Gastrocnemius medialis (tissue), 4 donors: ENCODE measurements at places on chromosomes 7 and 10.

- peak overlapping the region; percentile 38 for H3K27ac ChIP-seq
- DNase-seq, result no peak
- H3K4me1 ChIP-seq, result peaks cover 11% of the 10 kb centered on the region
- no peak overlapping the region for H3K4me3 ChIP-seq
- no peaks in the 10 kb centered on the region for H3K36me3 ChIP-seq
Observed at GRCh38 chr7:151699928-151700319, 177.0 kb downstream of the PRKAG2 start.

- H3K36me3 ChIP-seq, result no peaks in the 10 kb centered on the region
- H3K4me3 ChIP-seq, result no peak overlapping the region
- no peaks in the 10 kb centered on the region for H3K27me3 ChIP-seq
- H3K4me1 ChIP-seq, result peaks cover 9% of the 10 kb centered on the region
Observed at GRCh38 chr10:94036766-94037033, 43.0 kb downstream of the PLCE1 start.

DNA sequence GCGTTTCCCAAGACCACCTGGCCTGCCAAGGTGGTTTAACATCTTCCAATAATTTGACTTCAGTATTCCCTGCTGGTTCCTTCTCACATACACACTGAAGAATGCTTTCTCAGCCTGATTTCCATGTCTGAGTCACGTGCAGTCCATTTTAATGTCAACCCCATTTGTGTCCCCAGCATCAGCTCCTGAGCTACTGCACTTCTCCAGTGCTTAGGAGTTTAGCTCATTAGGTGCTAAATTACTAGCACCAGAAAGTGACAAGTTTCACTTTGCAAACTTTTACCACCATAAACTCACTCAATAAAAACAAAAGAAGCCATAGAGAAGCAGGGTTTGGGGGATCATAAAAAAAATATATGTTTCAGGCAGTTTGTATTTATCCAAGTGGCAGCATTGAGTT is 279.3 kb upstream of the SORCS1 start:
- H3K36me3 ChIP-seq, result no peaks in the 10 kb centered on the region
- H3K4me1 ChIP-seq, result no peaks in the 10 kb centered on the region
- no peak for DNase-seq
- H3K27me3 ChIP-seq, result no peaks in the 10 kb centered on the region

- no peaks in the 10 kb centered on the region for H3K4me1 ChIP-seq
- H3K36me3 ChIP-seq, result no peaks in the 10 kb centered on the region
- DNase-seq, result no peak
- H3K4me3 ChIP-seq, result no peak overlapping the region
Observed at GRCh38 chr7:151936207-151936606, 20.0 kb upstream of the GALNTL5 start.
